ENCODE measurements at places on chromosomes 4 and X.

DNA sequence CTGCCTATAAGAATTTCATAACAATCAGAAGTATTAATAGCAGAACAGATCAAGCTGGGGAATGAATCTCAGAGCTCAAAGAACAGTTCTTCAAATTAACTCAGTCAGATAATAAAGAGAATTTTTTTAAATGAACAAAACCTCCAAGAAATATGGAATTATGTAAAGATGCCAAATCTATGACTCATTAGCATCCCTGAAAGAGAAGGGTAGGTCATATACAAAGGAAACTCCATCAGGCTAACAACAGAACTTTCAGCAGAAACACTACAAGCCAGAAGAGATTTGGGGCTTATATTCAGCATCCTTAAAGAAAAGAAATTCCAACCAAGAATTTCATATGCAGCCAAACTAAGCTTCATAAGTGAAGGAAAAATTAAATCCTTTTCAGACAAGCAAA is 28.6 kb downstream of the CBR4 start:
- DNase-seq, result no peak

DNA sequence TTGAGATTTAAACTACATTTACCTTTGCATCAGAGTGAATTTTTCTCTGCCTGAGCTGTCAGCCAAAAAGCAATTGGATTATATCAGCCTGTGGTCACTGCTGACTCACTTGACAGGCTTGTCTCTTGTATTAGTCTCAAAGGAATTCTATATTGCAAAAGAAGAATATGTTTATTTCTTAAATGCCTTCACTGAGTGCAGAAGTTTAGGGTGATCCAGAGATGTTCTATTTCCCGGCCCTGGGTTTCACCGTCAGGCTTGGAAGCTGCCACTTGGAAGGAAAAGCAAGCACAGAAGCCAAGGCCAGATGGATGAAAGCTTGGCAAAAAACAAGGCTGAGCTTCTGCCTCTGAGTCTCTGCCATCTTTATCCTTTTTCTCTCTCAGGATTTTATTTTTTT is 80.9 kb downstream of the FAM114A1 start:
- no peak for DNase-seq

DNA sequence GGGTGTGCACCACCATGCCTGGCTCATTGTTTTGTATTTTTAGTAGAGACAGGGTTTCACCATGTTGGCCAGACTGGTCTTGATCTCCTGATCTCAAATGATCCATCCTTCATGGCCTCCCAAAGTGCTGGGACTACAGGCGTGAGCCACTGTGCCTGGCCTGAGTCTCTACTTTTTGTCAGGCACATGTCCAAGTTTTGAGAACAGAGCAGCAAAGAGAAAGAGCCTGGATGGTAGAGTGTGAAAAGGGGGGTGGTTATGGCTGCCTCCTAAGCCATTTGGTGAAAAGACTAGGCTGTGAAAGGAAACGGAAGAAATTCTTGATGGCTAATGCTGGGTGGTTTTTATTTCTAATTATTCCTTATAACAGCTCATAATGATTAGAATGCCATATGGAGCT is 63.4 kb downstream of the GAB1 start:
- no peak for DNase-seq

GRCh38 chr4:138405466-138405891 is 163.3 kb upstream of the SLC7A11 start:
- DNase-seq, result no peak

- no peak for DNase-seq
These were observed 11.6 kb upstream of the TNIP2 start for GRCh38 chr4:2767705-2768074.

- peak; percentile 80 for DNase-seq
These were observed 7.0 kb downstream of the MTM1 start for GRCh38 chrX:150575419-150575814.

GRCh38 chrX:17442898-17443297 is 67.9 kb downstream of the NHS start:
- DNase-seq, result no peak

GRCh38 chr4:40840985-40841571 is 91.3 kb downstream of the NSUN7 start:
- no peak for DNase-seq

DNA sequence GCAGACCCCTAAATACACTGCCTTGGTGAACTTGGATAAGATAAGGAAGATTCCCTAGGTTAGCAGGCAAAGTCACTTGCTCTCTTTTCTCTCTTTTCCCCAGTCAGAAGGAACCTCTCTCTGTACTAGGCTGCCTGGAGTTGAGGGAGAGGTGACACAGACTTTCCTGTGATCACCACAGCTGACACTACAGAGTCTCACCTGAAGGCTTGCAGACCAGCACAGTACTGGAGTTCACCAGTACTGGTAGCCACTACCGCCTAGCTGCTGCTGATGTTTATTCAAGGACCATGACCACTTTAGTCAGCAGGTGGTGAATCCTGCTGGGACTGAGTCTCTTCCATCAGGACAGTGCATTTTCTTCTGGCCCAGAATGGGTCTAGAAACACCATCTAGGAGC is 63.3 kb downstream of the PTPN13 start:
- no peak for DNase-seq

DNA sequence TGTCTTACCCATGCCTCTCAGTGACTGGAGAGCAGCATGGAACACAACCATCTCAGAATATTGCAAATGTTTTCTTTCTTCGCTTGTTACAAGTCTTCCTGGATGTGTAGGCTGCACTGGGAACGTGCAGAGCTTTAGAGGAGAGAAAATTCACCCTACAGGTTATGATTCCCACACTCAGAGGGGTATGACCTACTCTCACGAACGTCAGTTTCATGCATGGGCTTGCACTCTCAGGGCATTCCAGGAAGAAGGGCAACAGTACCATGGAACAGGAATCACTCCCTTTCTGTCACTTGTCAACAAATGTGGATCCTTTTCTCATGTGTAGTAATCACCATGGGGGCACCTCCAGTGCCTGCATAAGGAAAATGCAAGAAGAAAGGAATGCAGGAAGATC is 75.8 kb downstream of the NBDY start:
- no peak for DNase-seq
